Vagina (tissue), 2 donors: ENCODE measurements at places on chromosomes 6 and 20.

DNA sequence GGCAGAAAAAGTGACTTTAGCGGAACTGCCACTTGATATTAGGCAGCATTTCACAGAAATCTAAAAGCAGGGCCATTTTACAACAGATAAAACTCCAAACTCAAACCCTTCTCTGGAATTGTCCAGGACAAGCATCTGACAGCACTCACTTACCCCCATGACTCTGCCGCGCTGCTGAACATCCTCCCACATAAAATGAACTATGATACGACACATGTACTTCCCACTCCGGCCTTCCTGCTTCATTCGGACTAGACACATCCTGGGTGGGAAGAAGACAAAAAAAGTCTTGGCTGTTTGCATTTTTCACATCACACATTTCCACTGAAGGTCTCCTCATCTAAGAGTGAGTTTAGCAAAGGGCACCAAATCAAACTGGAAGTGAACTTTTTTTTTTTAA lies 54.8 kb upstream of the FAM83C start:
- no peak overlapping the region for H3K4me3 ChIP-seq
- DNase-seq, result no peak
- H3K4me1 ChIP-seq, result no peaks in the 10 kb centered on the region
- no peaks in the 10 kb centered on the region for H3K27me3 ChIP-seq

GRCh38 chr20:21241406-21241805 lies 61.7 kb upstream of the XRN2 start:
- no peaks in the 10 kb centered on the region for H3K27me3 ChIP-seq
- no peak for DNase-seq
- no peaks in the 10 kb centered on the region for H3K36me3 ChIP-seq
- no peaks in the 10 kb centered on the region for H3K4me1 ChIP-seq
- H3K27ac ChIP-seq, result no peak overlapping the region
- H3K4me3 ChIP-seq, result no peak overlapping the region

GRCh38 chr6:3725145-3726047 lies 26.1 kb downstream of the PXDC1 start:
- peaks cover 48% of the 10 kb centered on the region for H3K36me3 ChIP-seq
- no peak overlapping the region for H3K4me3 ChIP-seq
- no peak overlapping the region for H3K27ac ChIP-seq
- DNase-seq, result no peak
- no peaks in the 10 kb centered on the region for H3K27me3 ChIP-seq

DNA sequence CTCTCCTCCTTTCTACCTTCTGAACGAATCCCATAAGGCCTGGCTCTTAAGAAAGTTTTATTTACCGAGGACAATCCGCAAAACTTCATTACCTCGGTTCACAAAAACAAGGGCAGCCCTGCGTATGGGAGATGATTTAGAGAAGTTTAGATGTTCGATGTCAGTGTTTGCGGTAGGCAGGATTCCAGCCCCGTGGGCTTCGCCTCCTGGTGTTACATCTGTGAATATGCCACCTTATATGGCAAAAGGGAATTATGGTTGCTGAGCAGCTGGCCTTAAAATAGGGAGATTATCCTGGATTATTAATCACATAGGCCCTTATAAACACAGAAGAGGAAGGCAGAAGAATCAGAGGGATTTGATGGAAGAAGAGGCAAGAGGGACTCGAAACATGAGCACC lies 21.1 kb downstream of the BMP6 start:
- no peak for DNase-seq
- H3K27me3 ChIP-seq, result no peaks in the 10 kb centered on the region
- H3K36me3 ChIP-seq, result no peaks in the 10 kb centered on the region
- no peaks in the 10 kb centered on the region for H3K4me1 ChIP-seq
- no peak overlapping the region for H3K4me3 ChIP-seq

DNA sequence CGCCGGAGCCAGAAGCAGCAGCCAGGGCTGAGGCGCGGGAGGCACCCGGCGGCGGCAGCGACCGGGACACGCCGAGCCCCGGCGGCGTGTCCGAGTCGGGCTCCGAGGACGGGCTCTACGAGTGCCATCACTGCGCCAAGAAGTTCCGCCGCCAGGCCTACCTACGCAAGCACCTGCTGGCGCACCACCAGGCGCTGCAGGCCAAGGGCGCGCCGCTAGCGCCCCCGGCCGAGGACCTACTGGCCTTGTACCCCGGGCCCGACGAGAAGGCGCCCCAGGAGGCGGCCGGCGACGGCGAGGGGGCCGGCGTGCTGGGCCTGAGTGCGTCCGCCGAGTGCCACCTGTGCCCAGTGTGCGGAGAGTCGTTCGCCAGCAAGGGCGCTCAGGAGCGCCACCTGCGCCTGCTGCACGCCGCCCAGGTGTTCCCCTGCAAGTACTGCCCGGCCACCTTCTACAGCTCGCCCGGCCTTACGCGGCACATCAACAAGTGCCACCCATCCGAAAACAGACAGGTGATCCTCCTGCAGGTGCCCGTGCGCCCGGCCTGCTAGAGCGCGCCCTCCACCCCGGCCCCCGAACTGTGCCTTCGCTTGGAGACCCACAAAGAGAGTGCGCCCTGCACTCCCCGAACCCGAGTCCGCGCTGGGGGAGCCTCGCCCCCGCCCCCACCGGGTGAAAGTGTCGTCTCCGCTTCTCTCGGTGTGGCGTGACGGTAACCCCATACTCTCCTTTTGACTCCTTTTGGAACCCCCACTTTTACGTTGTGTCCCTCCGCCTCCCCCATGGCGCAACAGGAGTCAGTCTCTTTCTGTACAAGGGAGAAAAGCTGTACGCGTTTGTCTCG lies 1.6 kb downstream of the INSM1 start:
- H3K4me1 ChIP-seq, result peaks cover 32% of the 10 kb centered on the region
- no peak for DNase-seq
- H3K4me3 ChIP-seq, result peak overlapping the region; percentile 30
- peaks cover 14% of the 10 kb centered on the region for H3K27me3 ChIP-seq
- H3K27ac ChIP-seq, result no peak overlapping the region

DNA sequence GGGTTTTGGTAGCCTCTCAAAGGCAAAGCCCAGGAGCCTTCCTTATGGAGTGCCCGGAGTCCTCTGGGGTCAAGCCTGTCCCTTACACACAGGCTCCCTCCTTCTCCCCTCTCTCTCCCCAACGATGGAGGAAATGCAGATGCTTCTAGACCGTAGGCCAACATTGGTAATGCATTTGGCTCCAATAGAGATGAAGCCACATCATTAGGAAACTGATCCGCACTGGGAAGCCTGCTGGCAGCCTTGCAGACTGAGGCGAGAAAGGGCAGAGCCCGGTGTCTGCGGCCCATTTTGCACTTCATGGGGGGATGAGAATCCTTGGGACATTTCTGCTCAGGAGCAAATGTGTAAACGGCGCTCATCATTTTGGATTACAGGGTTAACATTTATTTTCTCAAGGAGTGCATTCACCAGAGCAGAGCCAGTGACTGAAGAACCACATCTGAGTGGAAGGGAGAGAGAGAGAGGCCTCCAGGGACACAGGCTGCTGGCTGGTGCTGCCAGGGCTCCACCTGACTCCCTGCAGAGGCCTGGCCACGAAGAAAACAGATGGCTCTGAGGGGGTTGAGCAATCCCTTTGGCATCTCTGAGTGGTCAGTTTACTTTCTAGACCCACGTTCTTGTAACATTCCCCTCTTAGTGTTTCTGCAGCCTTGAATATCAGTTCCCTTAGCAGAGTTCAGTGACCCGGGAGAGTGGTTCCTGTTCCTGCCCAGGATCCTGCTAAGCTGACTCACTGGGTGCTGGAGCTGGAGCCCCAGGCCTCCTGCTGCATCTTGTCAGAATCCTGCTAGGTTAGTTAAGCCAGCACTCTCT lies 4.4 kb upstream of the CST3 start:
- H3K4me1 ChIP-seq, result peaks cover 15% of the 10 kb centered on the region
- no peak overlapping the region for H3K4me3 ChIP-seq
- no peaks in the 10 kb centered on the region for H3K36me3 ChIP-seq
- peak; percentile 86 for DNase-seq

GRCh38 chr6:77511860-77512259 lies 48.6 kb upstream of the HTR1B start:
- no peak overlapping the region for H3K27ac ChIP-seq
- no peaks in the 10 kb centered on the region for H3K27me3 ChIP-seq
- no peaks in the 10 kb centered on the region for H3K4me1 ChIP-seq
- no peak for DNase-seq

DNA sequence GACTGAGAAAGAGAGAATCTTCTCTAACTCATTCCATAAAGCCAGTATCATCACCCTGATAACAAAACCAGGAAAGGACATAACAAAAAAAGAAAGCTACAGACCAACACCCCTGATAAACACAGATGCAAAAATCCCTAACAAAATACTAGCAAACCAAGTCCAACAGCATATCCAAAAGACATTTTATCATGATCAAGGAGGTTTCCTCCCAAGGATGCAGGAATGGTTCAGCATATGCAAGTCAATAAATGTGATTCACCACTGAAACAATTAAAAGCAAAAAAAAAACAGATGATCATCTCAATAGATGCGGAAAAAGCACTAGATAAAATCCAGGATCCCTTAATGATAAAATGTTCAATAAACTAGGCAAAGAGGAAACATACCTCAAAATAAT lies 24.5 kb upstream of the ALDH8A1 start:
- H3K27me3 ChIP-seq, result no peaks in the 10 kb centered on the region
- H3K27ac ChIP-seq, result no peak overlapping the region
- H3K36me3 ChIP-seq, result peaks cover 9% of the 10 kb centered on the region
- H3K4me3 ChIP-seq, result no peak overlapping the region

- H3K27me3 ChIP-seq, result no peaks in the 10 kb centered on the region
- H3K36me3 ChIP-seq, result no peaks in the 10 kb centered on the region
Measured at GRCh38 chr20:44454306-44454963, 21.2 kb upstream of the TTPAL start.

- peak overlapping the region; percentile 24 for H3K27ac ChIP-seq
- DNase-seq, result no peak
- H3K4me3 ChIP-seq, result no peak overlapping the region
- H3K27me3 ChIP-seq, result no peaks in the 10 kb centered on the region
Measured at GRCh38 chr6:32182555-32182981, 1.5 kb downstream of the AGER start.

DNA sequence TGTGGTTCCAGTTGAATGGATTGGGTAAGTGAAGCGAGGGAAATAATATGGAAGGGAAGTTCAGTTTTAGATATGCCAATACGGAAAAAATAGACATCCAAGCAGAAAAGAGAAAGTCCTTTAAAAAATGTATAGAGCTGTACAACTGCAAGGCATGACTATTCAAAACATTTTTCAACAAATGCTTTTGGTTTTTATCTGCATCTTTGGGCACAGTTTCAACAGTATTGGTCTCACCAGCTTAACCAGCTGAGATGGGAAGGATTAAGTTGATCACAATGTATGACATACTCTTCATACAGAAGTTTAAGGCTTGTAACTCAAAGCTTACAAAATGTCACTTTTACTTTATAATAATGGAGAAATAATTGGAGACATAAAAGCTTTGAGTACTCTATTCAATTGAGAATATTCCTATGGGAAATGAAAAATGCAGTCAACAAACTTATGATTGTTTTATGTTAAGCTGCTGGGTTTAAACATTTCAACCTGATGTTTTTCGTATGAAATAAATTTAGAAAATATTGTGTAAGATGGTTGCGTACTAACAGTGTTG lies 16.3 kb upstream of the UTRN start:
- H3K36me3 ChIP-seq, result no peaks in the 10 kb centered on the region
- no peaks in the 10 kb centered on the region for H3K27me3 ChIP-seq
- H3K4me3 ChIP-seq, result no peak overlapping the region
- no peak overlapping the region for H3K27ac ChIP-seq
- H3K4me1 ChIP-seq, result peaks cover 26% of the 10 kb centered on the region
- no peak for DNase-seq

DNA sequence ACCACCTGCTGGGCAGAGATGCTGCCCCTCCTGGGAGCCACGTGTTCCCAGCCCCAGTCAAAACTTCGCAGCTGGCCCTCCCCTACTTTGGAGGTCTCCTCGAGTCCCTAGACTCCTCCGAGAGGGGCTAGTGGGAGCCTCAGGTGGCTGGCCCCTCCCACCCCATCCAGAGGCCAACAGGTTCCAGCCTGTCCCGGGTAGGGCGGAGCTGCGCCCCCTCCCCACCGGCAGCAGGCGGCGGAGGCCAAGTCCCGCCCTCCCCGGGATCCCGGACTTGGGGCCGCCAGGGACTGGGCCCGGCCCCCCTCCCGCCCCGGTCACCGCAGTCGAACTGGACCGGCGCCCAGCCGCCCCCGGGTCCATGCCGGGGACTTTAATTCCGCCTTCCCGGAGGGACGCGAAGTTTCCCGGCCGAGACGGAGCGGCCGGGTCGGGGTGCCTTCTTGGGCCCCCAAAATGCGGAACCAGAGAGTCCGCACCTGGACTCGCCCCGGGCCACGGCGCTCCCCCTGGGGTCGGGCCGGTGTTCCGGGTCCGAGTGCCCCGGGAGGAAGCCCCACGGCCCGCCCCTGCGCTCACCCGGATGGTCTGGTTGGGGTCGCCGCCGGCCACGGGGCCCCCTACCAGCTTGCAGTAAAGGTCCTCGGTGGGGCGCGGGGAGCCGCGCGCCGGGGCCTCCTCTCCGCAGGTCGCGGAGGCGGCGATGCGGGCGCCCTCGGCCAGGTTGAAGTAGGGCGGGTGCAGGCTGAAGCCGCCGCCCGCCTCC lies 559 bp downstream of the LAMA5 start:
- H3K27me3 ChIP-seq, result no peaks in the 10 kb centered on the region
- H3K4me3 ChIP-seq, result peak overlapping the region; percentile 61
- H3K36me3 ChIP-seq, result no peaks in the 10 kb centered on the region
- peaks cover 88% of the 10 kb centered on the region for H3K4me1 ChIP-seq
- peak overlapping the region; percentile 82 for H3K27ac ChIP-seq

DNA sequence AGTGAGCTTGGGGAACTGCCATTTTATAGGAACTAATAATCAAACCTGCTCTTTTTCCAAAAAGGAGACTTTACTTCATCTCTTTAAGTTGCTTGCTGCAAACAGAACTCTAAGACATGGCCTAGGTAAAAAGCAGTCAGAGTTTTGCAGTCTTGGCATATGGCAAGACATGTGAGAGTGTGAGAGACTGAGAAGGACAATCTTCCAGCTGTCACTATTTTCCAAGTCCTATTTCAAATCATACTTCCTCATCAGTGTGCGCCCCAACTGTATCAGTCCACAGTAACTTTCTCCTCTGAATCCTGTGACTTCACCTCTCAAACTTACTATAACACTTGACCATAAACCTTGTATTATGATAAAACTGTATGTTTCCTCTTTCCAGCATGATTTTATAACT lies 10.4 kb downstream of the CALHM6 start:
- H3K27me3 ChIP-seq, result no peaks in the 10 kb centered on the region
- no peaks in the 10 kb centered on the region for H3K36me3 ChIP-seq
- H3K4me3 ChIP-seq, result no peak overlapping the region
- no peaks in the 10 kb centered on the region for H3K4me1 ChIP-seq
- H3K27ac ChIP-seq, result no peak overlapping the region

- no peak overlapping the region for H3K4me3 ChIP-seq
- peaks cover 3% of the 10 kb centered on the region for H3K4me1 ChIP-seq
- no peaks in the 10 kb centered on the region for H3K36me3 ChIP-seq
- no peak overlapping the region for H3K27ac ChIP-seq
- no peaks in the 10 kb centered on the region for H3K27me3 ChIP-seq
Measured at GRCh38 chr20:14707026-14707680, 369.7 kb upstream of the FLRT3 start.

DNA sequence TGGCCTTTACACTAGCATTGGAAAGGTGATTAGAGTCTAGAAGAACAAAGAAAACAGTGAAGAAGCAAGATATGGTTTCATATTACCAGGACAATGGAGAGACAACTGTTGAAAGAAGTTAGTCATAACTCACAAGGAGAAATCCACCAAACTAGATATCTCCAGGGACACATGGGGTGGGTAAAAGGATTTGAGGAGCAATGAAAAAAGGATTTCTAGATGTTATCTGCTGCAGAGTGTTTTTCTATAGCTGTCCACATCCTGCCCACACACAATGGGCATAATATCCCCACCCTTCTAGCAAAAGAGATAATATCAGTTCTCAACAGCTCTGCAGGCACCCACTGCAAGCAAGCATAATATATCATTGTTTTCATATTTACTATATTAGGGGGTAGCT lies 303.1 kb downstream of the HAO1 start:
- no peaks in the 10 kb centered on the region for H3K4me1 ChIP-seq
- no peaks in the 10 kb centered on the region for H3K36me3 ChIP-seq
- H3K27me3 ChIP-seq, result no peaks in the 10 kb centered on the region
- H3K27ac ChIP-seq, result no peak overlapping the region
